ENCODE measurements at places on chromosomes 4 and X.

DNA sequence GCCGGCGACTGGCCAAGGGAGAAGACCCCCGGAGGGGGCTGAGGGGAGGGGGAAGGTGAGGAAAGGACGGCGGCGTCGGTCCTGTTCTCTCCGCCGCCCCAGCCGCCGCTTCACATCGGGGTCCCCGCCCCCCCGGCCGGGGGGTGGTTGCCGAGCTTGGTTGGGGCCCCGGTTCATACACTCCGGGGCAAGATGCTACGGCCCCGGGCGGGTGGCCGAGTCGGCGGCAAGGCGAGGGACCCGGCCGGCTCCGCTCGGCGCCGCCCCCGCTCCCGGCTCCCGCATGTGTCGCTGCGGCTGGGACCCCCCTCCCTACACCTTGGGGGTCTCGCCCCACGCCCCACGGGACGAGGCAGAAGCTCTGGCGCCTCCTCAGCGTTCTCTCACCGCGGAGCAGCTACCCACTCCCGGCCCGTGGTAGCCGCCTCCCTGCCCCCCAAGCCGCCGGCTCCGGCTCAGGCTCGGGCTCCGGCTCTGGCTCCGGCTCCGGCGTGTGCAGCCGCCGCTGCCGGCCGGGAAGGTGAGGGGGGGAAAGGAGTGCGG is 461 bp downstream of the FBXW7 start:
- no peak for DNase-seq

DNA sequence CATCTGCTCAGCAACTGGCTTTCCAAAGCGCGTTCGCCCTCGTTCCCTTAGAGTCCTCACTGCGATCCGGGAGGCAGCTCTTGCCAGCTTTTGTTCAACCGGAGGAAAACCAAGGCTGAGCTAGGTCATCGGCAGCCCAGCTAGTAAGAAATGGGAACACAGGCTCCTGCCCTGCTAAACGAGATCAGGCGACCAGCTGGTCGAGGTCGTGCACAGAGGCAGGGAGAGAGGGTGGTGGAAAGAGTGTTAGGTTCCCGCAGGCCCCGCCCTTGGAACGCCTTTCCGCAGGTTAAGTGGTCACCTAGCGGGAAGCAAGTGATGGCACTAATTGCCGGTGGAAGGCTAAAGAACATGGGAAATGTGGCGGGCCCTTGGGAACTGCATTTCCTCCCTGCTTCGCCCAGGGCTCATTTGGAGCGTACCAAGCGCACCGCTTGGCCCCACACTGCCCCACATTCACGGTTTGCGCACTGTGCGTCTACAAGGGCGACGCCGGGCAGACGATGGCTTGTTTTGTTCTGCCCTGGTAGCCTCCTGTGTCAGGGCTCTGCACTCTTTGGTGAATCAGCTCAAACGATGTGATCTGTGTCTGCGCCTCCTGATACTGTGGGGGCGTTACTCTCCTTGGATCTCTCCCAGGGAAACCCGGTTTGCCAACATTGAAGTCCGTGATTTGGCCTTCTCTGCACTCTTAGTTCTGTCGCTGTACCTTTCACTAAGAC is 7.2 kb upstream of the PRDM8 start:
- no peak for DNase-seq

DNA sequence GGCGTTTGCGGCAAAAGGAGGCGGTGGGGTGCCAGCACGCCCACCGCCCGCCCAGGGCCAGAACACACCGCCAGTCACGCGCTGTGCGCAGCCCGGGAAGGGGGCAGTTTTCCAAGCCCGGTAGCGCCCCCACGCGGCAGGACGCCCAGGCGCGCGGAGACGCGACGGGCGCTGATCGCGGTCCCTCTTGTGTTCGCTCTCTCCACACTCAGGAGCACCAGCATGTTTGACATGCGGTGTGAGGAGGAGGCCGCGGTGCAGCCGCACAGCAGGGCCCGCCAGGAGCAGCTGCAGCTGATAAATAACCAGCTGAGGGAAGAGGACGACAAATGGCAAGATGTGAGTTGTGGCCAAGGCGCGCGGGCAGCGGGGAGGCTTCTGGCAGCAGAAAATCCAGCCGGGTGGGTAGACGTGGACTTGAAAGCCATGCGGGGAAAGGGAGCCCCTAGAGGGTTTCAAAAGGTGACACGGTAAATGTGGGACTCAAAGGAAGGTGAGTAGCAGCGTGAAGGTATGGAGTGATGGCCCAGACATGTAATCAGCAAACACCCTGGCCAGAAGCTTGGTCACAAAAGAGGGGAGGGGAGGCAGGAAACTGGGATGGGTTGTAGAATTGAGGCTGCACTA is 104.1 kb downstream of the PHOX2B start:
- DNase-seq, result no peak

DNA sequence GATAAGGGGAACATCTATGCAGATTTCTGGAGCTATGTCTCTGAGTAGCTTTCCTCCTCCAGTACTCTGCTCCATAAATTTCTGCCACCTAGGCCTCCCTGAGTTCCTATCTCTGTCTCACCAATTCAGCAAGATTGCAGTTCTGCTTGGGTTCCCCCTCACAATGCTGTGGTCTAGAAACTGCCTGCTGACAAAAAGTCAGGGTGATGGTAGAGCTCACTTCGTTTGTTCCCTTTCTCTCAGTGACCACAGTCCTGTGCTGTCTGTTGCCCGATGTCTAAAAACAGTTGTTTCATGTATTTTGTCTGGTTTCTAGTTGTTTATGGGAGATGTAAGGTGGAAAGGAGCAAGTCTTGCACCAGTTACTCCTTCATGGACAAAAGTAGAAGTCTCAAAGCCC is 41.1 kb downstream of the AMMECR1 start:
- DNase-seq, result no peak

GRCh38 chr4:176054942-176055341 is 10.7 kb upstream of the WDR17 start:
- DNase-seq, result no peak

- DNase-seq, result no peak
Measured at GRCh38 chr4:175412746-175413145, 399.3 kb downstream of the GPM6A start.

DNA sequence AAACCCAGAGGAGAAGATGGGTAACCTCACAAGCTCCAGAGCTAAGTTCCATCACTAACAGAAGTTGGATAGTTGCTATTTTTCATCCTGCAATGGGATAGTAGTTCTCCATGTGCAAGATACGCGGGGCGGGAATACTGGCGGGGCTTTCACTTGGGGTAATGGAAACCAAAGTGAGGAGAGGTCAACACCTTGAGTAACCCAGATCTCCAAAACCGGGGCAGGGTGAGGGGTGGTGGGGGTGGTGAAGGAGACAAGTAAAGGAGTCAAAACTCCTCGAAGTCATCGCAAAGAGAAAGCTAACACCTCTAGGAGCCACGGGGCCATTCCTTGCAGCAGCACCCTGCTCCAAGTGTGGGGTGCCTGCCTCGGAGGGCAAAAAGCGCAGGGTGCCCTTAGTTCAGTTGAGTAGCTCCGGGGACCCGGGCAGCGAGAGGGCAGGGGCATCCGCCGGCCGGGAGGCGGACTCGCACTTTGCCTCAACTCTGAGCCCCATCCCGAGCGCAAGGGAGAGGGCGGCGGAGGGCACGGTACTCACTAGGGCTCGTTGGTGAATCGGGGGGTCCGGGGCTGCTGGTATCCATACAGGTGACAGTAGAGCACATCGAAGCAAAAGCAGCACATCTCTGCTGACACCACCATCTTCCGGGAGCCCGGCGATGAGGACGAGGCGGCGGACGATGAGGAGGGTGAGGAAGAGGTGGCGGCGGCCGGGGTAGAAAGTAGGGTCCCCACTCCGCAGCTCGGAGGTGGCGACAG is 645 bp downstream of the AMMECR1 start:
- DNase-seq, result no peak

DNA sequence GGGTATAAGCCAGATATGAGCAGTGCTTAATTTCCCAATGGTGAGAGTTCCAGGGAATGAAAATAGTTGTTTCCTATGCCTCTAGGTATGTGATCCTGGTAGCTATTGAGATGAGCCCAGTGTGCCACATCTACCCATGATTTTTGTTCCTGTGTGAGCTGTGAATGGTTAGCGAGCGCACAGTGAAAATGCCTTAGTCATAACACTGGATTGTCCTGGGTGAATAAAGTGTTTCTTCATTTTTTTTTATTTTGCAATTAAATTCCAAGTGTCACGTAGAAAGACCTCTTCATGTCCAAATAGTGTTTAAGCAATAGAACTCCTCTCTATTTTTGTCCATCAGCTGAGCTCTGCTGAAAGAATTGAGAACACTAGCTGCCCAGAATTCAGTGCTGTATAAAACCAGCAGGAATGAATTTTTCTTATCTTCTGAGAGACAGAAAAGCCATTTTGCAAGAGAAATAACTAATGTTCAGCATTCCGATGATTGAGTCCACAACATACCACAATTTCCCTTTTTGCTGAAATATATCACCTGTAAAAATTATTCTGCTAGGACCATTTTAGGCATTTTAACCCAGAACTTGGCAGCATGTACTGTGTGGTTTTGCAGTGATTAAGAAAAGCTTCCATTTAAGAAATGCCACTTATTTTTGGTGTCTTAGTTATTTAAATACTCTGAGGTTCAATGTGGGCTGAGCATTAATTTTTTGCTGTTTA is 5.6 kb downstream of the MAOA start:
- DNase-seq, result no peak

GRCh38 chr4:84166486-84166885 is 332.6 kb downstream of the NKX6-1 start:
- no peak for DNase-seq

- DNase-seq, result no peak
Measured at GRCh38 chr4:119011607-119011988, 122.9 kb downstream of the SYNPO2 start.

GRCh38 chr4:8792491-8792890 is 79.1 kb downstream of the HMX1 start:
- DNase-seq, result no peak

DNA sequence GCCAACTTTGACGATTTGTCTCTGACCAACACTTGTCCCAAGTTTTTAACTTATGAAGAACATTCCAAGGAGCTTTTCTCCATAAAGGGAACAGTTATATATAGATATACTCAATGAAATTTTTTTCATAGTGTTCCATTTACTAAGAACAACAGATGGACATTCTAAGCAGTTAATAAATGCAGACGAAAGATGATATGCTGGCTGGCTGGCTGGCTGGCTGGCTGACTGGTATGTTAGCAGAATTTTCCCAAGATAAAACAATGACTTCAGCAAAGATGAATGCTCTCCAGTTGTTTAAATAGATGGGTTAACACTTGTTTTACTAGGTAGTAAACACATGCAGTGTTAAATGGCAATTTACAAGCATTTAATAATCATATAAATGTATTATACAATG is 62.2 kb downstream of the SPANXN3 start:
- no peak for DNase-seq

GRCh38 chrX:134935276-134935675 is 55.5 kb upstream of the SMIM10 start:
- DNase-seq, result no peak

GRCh38 chr4:54169176-54169575 is 59.9 kb upstream of the PDGFRA start:
- DNase-seq, result no peak

DNA sequence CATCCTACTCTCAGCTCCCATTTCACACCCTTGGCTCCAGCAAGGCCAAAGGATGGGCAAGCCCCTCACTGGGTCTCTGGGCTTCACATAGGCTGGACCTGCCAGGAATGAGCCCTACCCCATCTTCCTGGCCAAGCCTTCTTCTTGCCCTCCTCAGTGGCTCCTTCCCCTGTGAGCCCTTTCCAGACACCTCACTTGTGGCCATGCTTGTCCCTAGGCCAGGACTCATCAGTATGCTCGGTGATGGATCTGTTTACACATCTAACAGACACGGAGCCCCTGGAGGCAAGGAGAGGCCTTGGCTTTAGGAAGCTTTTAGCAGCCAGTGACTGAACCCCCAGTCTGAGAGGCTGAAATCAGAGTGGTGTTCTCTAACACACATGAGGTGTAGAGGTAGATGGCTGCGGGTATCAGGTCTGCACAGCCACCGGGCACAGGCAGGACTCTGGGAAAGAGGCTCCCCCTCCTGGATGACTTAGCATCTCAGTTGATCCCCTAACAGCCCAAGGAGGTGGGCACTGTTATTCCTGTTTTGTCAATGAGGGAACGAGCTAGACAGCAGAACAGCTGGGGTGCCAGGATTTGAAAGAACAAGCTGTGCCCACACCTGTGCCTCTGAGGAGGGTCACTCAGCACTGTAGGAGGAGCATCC is 44.8 kb downstream of the PPP2R2C start:
- no peak for DNase-seq

DNA sequence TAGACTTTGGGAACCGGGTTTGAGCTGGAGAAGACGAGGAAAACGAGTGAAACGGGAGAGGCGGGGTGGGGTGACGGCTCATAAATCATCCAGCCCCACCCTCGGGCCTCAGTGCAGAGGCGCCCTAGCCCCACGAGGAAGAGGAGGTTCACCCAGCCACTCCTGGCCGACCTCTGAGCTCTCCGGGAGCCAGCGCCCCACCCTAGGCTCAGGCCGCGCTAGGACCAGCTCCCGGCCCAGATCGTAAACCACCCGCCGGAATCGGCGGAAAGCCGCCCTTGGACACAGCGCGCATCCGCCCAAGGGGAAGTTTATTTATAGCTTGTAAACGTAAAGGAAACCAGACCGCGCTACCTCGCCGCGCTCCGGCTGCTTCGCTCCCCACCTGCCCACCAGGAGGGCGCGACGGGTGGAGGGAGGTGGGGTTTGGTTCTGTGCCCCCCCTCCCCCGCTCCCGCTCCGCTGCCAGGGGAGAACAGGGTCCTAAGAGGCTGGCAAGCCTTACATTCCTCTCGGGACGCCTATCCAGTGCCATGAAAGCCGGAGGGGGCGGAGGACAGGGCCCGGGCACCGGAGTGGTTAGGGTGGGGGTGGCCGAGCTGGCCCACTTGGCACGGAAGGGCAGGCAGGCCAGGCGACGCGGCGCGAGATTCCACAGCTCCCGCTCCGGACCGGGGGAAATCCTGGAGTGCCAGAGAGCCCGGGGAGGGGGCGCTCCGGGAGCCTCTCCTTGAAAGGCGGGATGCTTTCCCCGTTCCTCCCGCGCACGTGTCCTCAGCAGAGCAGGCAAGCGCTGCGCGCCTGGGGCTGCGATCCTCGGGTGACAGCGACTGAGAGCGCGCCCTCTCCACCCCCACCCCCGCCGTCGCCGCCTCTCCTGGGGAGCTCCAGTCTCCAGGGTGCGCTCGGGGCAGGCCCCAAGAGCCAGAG is 84.2 kb downstream of the BCOR start:
- DNase-seq, result no peak

DNA sequence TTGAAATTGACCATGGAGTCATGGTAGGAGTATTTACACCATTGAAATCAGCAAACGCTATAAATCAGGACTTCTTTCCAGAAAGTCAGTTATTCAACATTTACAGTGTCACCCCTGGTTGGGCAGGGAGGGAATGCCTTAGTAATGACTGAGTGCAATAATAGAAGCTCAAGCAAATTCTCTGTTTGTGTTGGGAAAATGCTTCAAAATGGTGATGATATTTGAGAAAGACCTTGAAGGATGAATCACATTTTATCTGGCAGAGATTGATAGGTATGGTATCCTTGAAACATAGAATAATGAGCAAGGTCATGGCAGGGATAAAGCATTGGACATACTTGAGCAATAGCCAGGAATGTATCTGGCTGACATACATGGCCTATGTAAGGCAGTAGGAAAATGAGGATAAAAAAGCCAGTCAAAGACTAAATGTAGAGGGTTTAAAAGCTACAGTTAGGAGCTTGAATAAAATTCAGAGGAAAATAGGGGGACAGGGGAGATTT is 248.7 kb downstream of the FMR1NB start:
- no peak for DNase-seq
